ENCODE measurements at places on chromosomes 16 and 17.
A peak's percentile ranks its signal among the peaks of the same experiment; 100 is the strongest.

GRCh38 chr17:21240369-21241055 lies 12.7 kb downstream of the NATD1 start:
- no peak for DNase-seq

DNA sequence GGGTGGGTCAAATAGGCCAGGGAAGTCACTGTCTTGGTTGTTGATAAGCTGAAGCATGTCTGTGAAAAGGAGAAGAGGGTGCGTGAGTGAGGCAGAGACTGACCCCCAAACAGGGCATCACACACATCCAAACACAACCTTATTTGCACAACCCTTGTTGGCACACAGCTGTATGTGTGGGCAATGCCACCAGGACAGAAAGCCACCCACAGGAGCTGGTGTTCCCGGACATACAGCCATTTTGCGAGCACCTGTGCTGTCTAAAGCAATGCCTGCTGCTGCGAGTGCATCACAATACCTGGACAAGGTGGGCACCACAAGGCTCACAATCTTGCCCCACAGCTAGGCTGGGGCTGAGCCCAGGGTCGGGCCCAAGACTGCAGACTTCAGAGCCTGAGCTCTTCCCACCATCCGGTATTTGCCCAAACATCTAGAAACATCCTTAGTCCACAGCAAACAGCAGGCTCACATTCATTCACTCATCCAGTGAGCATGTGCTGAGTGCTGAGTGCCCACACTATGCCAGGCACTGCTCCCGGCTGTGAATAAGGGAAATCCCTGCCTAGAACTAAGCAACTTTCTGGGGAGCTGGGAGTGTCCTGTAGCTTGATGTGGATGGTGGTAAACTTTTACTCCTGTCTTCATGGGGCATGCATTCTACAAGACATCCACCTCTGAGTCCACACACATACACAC lies 16.2 kb downstream of the SREBF1 start:
- DNase-seq = no peak

DNA sequence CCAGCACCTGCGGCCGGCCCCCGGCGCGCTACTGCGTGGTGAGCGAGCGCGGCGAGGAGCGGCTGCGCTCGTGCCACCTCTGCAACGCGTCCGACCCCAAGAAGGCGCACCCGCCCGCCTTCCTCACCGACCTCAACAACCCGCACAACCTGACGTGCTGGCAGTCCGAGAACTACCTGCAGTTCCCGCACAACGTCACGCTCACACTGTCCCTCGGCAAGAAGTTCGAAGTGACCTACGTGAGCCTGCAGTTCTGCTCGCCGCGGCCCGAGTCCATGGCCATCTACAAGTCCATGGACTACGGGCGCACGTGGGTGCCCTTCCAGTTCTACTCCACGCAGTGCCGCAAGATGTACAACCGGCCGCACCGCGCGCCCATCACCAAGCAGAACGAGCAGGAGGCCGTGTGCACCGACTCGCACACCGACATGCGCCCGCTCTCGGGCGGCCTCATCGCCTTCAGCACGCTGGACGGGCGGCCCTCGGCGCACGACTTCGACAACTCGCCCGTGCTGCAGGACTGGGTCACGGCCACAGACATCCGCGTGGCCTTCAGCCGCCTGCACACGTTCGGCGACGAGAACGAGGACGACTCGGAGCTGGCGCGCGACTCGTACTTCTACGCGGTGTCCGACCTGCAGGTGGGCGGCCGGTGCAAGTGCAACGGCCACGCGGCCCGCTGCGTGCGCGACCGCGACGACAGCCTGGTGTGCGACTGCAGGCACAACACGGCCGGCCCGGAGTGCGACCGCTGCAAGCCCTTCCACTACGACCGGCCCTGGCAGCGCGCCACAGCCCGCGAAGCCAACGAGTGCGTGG lies 1.5 kb downstream of the NTN1 start:
- DNase-seq = peak; percentile 11

- no peak for DNase-seq
These were observed 46.5 kb downstream of the SSH2 start for GRCh38 chr17:29883497-29883896.

- no peak for DNase-seq
These were observed 140.2 kb upstream of the CIBAR2 start for GRCh38 chr16:85252461-85252860.

DNA sequence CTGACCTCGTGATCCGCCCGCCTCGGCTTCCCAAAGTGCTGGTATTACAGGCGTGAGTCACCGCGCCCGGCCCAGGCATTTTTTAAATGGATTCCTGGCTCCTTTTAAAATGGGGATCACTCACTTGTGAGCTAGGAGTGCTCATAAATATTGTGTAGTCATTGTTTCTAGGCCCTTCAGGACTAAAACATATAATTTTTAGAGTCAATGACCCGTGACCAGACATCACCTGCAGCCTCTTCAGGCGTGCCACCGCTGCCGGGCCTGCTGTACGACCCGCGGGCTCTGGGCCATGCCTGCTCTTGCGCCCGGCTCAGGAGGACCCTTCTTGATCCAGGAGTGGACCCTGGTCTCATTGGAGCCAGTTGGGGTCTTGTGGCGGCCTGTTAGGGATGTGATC lies 30.8 kb downstream of the EFCAB5 start:
- DNase-seq = no peak

- DNase-seq = no peak
These were observed 301.4 kb downstream of the CA10 start for GRCh38 chr17:51857052-51857597.

DNA sequence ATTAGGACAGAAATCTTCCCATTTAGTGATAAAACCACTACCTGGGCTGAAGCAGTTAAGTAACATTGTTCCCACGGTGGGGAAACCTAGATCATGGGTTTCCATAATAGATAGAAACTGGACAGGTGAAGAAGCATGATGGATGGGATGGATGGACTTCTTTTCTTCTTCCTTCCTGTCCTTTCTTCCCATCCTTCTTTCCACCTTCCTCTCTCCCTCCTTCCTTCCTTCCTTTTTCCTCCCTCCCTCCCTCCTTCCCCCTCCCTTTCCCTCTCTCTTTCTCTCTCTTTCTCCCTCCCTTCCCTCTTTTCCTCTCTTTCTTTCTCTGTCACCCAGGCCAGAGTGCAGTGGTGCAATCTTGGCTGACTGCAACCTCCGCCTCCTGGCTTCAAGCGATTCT lies 3.1 kb downstream of the PSMC3IP start:
- no peak for DNase-seq

DNA sequence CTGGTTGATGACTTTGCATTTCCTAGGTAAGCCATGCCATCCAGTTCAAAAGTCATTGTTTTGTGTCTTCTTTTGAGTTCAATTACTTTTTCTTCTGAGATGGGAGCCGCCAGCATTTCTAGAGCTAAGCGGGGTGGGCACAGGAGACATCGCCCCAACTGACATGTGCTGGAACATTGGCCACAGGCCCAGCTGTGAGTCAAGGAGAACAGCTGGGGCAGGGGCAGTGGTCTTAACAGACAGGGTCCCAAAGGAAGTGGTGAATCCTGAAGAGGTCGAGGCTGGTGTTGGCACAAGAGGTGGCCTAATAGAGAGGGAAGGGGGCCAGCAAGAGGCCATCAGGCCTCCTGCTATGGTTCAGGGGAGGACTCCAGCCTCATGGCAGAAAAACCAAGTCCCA lies 17.1 kb downstream of the RAB11FIP4 start:
- no peak for DNase-seq

- no peak for DNase-seq
These were observed 197.6 kb downstream of the CDH13 start for GRCh38 chr16:82824408-82824807.

- no peak for DNase-seq
These were observed 35.4 kb downstream of the MRC2 start for GRCh38 chr17:62662855-62663254.

- DNase-seq = no peak
These were observed 1.7 kb upstream of the DBNDD1 start for GRCh38 chr16:90020838-90021382.

- DNase-seq = no peak
These were observed 5.7 kb downstream of the HS3ST3B1 start for GRCh38 chr17:14306596-14306995.

DNA sequence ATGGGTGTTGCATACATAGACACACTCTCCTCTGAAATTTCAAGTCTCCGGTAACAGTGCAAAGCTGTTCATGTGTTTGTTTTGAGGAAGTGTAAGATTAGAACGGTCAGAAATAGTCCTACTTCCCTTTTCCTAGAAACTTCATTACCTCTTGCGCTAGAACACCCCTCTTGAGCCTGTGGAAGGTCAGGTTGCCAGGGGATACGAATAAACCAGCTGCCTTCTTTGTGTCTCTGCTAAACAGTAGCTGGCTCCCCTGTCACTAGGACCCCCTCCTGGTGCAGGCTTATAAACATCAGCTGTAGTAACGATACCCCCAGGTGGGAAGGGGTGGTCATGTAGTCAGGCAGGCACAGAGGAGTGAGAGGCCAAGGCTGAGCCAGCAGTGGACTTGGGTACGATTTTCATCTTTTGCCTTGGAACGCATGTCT lies 113.4 kb upstream of the RCVRN start:
- DNase-seq = no peak

GRCh38 chr16:27191352-27191924 lies 11.9 kb upstream of the KDM8 start:
- DNase-seq = no peak

GRCh38 chr16:65521633-65522328 lies 399.9 kb upstream of the CDH11 start:
- no peak for DNase-seq

- peak; percentile 79 for DNase-seq
These were observed 18.5 kb upstream of the NAGLU start for GRCh38 chr17:42517516-42517915.

DNA sequence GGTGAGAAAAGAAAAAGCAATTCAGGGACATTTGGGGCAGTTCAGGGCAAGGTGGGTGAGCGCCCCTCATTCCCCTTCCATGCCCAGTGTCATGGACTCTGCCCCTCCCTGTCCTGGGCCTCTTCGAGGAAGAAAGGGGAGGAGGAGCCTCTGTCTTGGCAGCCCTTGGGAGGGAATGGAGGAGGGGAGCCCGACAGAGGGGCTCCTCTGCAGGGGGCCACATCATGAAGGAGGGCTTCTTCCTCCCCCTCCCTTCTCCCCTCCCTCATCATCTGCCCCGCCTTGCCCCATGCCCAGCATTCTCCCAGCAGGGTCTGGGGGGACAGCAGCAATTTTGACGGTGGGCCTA lies 33.2 kb upstream of the TAC4 start:
- no peak for DNase-seq

GRCh38 chr17:8409966-8410882 lies 12.6 kb upstream of the RNF222 start:
- peak; percentile 73 for DNase-seq

DNA sequence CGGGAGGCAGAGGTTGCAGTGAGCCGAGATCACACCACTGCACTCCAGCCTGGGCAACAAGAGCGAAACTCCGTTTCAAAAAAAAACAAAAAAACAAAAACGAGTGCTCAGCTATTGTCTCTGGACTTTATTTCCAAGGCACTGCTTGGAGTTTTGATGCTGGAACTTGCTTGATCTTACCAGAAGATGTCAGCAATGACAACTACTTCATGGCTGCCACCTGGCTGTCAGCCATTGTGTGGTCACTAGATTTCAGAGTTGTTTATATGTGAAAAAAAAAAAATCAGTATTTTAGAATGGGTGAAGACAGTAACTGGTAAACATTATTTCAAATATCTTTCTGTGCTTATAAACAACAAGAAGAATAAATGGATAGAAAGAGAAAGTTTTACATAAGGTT lies 26.3 kb upstream of the OR4D1 start:
- DNase-seq = no peak

DNA sequence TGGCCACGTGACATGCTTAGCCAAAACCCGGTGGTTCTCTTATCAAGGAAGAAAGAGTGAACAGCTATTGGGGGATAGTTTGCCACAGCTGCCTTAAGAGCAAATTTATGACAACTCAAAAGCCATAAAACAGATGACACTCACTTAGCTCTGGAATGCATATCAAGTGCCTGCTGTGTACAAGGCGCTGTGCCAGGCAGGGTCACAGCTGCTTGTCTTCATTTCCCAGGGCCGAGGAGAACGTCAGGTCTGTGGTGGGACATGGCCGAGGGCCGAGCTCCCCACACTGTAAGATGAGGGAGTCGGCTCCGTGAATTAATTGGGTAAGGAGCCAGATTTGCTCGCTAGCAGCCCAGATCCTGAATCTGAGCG lies 14.0 kb downstream of the EEF2K start:
- DNase-seq = no peak

DNA sequence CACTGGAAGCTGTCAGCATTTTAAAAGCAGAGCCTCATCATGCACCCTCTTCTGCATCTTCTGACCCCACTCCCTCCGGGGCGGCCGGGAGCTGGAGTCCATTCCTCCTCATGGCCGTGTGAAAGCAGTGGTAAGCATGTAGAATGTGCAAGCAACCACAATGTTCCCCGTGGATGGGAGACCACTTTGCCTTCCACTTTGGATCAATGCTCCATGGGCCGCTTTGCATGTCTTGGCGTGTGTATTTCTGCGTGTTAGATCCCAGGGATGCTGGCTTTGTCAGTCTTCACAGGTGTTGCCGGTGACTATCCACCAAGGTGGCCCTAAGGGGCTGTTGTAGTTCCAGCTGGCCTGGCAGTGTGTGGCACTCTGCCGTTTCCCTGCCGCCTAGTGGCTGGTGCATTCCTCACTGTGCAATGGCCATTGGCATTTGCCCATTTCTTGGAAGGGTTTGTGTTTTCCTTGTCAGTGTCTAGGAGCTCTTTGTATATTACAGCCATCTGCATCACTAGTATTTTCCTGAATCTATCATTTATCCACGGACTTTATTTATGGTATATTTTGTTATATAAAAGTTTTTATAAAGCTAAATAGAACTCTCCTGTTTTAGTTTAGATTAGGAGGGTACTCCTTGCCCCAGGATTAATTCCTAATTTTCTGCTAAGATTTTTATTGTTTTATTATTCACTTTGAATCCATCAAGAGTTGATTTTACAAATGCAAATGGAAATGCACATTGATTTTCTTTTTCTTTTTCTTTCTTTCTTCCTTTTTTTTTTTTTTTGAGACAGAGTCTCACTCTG lies 5.8 kb upstream of the ALDH3A1 start:
- no peak for DNase-seq

- DNase-seq = no peak
These were observed 107.9 kb downstream of the RAP1GAP2 start for GRCh38 chr17:2904135-2904534.

GRCh38 chr17:42488032-42488431 lies 29.4 kb downstream of the ATP6V0A1 start:
- no peak for DNase-seq

- DNase-seq = no peak
These were observed 5.2 kb upstream of the CMTM2 start for GRCh38 chr16:66574081-66574480.

GRCh38 chr16:84040823-84041820 lies 1.5 kb downstream of the SLC38A8 start:
- DNase-seq = no peak

GRCh38 chr16:14354561-14355351 lies 275.3 kb downstream of the PARN start:
- no peak for DNase-seq
